Activated CD4-positive, alpha-beta memory T cell treated with anti-CD3 and anti-CD28 coated beads, Interleukin-2, amount 10 ng/mL, durations not matched to agents 7 days and 5 days (primary cell): ENCODE measurements at places on chromosomes 2 and 18.

GRCh38 chr2:160194351-160194750, 5.7 kb downstream of the ITGB6 start:
- peaks cover 8% of the 10 kb centered on the region for H3K27me3 ChIP-seq
- no peak overlapping the region for H3K27ac ChIP-seq
- DNase-seq = no peak
- peaks cover 6% of the 10 kb centered on the region for H3K4me1 ChIP-seq
- H3K36me3 ChIP-seq = no peaks in the 10 kb centered on the region

- H3K4me1 ChIP-seq = peaks cover 3% of the 10 kb centered on the region
- DNase-seq = no peak
- no peaks in the 10 kb centered on the region for H3K36me3 ChIP-seq
These were observed 9.4 kb downstream of the DYSF start for GRCh38 chr2:71462641-71463341.

DNA sequence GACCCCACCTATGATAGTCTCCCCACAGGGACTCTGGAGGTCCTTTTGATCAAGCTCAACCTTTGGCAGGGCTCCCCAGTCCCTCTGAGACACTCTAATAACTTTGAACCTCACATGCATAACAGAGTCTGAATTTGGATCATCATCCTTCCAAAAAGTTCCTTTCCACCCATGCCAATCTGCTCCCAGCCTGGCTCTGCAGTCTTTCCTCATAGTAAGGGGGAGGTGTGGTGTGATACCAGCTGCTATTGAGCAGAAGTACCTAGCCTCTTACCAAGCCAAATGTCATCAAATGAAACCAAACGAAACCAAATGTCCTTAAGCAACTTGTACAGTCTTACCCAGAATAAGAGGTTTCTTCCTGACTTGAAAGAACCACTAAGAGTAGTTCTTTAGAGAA, 36.5 kb downstream of the DTNA start:
- peaks cover 2% of the 10 kb centered on the region for H3K27me3 ChIP-seq
- no peak overlapping the region for H3K4me3 ChIP-seq
- no peak overlapping the region for H3K27ac ChIP-seq
- no peaks in the 10 kb centered on the region for H3K36me3 ChIP-seq

DNA sequence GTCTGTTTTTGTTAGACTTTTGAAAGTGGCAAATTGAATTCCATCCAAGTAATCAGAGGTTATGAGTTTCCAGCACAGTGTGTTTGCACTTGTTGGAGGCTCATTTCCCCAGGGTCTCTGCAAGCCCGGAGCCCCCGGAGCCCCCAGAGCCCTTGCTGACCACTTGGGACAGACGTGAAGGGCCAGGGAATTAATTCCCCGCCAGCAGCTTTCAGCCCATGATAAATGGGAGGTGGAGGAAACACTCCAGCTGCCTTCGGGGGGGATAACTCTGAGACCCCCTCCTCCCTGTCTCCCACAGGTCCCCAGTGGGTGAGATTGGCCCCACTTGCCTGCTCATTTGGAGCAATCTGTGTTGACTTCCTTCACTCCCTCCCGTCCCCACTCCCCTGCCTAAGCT, 79.2 kb downstream of the KLHL29 start:
- H3K36me3 ChIP-seq = no peaks in the 10 kb centered on the region
- no peak overlapping the region for H3K27ac ChIP-seq
- H3K4me1 ChIP-seq = no peaks in the 10 kb centered on the region
- H3K27me3 ChIP-seq = peaks cover 42% of the 10 kb centered on the region
- no peak for DNase-seq

GRCh38 chr2:128421286-128421685, 102.6 kb upstream of the HS6ST1 start:
- H3K4me1 ChIP-seq = no peaks in the 10 kb centered on the region
- no peak overlapping the region for H3K27ac ChIP-seq
- DNase-seq = peak; percentile 12
- H3K4me3 ChIP-seq = no peak overlapping the region
- no peaks in the 10 kb centered on the region for H3K27me3 ChIP-seq

DNA sequence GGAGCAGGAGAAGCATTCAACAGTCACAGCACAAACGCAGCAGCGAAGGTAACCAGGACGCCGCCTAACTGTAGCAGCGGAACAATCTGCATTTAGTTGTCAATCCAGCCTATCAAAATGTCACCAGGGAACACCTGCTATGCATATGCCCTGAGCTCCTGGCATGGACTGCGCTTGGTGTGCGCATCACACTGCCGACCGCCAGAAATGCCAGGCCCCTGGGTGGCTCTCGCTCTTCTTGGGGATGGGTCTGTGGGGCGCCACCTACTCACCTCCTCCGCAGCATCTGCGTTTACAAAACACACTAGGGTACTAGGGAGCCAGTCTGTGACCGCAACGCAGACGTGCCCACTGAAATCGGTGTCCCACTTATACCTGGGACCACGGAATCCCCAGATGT, 31.7 kb downstream of the ZNF516 start:
- H3K4me1 ChIP-seq = peaks cover 13% of the 10 kb centered on the region
- no peak overlapping the region for H3K4me3 ChIP-seq
- no peaks in the 10 kb centered on the region for H3K36me3 ChIP-seq

- H3K4me3 ChIP-seq = no peak overlapping the region
- DNase-seq = no peak
- H3K27me3 ChIP-seq = no peaks in the 10 kb centered on the region
These were observed 24.5 kb downstream of the NIF3L1 start for GRCh38 chr2:200913654-200914053.

DNA sequence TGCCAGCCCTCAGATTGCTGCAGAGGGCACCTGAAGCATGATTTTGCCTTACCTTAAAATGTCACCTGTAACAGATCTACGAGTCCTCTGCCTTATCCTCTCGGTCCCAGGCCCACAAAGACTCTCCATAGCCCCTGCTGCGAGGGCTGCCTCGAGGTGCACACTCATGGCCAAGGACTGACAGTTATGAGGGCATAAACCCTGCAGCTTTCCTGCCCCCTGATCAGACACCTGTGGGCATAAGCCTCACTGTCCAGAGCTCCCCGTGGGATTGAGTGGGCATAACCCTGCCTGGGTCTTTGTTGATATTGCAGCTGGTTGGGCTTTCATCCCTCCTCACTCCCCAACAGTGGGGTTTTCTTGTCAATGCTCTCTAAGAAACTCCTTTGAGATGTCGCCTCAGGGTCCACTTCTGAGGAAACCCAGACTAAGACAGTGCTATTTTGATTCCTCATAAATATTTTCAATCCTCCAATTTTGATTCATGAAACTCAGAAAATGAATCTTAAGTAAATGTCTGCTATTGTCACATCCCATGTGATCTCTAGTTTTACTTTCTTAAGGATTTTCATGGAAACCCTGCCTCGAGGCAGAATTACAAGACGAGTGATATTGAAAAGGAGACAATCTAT, 108.5 kb upstream of the NCK2 start:
- H3K4me1 ChIP-seq = no peaks in the 10 kb centered on the region
- DNase-seq = no peak
- H3K36me3 ChIP-seq = no peaks in the 10 kb centered on the region
- no peak overlapping the region for H3K4me3 ChIP-seq

- peaks cover 3% of the 10 kb centered on the region for H3K36me3 ChIP-seq
- DNase-seq = no peak
- H3K4me1 ChIP-seq = no peaks in the 10 kb centered on the region
These were observed 210.0 kb upstream of the SIX3 start for GRCh38 chr2:44731505-44731904.

DNA sequence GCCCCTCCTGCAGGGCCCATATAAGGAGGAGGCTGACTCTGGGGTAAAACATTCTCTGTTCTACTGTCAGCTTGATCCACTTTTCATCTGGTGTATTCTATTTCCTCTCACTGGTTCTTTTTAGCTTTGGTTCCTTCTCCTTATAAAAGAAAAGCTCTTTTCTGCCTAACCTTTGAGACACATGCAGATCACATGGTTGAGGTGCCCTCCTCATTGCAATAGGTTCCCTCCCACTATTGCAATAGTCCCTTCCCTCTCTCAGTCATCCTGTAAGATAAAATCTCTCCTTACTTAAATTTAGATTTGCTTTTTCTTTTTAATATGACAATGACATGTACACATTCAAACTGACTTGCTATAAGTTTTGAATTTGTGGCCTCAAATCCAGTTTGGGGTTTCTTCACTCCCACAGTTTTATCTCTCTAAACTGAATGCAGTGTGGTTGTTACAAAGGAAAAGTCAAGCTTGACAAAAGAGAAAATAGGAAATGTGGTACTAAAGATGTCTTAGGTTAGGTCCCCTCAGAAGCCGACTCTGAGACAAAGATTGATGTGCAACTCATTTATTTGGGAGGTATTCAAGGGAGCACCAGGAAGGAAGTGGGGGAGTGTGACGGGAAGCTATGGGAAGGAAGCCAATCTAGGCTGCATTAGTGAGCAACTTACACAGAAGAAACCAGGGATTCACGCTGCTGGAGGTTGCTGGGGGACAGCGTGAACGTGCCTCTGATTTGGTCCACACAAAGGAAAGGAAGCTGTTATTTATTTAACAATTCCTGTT, 127.6 kb upstream of the LINC00305 start:
- H3K36me3 ChIP-seq = no peaks in the 10 kb centered on the region
- H3K27me3 ChIP-seq = no peaks in the 10 kb centered on the region
- H3K4me1 ChIP-seq = no peaks in the 10 kb centered on the region
- no peak for DNase-seq
- H3K27ac ChIP-seq = no peak overlapping the region

- peaks cover 68% of the 10 kb centered on the region for H3K36me3 ChIP-seq
- no peaks in the 10 kb centered on the region for H3K27me3 ChIP-seq
- DNase-seq = no peak
- no peak overlapping the region for H3K4me3 ChIP-seq
- peaks cover 13% of the 10 kb centered on the region for H3K4me1 ChIP-seq
- H3K27ac ChIP-seq = no peak overlapping the region
These were observed 59.9 kb upstream of the DNER start for GRCh38 chr2:229774237-229774636.

DNA sequence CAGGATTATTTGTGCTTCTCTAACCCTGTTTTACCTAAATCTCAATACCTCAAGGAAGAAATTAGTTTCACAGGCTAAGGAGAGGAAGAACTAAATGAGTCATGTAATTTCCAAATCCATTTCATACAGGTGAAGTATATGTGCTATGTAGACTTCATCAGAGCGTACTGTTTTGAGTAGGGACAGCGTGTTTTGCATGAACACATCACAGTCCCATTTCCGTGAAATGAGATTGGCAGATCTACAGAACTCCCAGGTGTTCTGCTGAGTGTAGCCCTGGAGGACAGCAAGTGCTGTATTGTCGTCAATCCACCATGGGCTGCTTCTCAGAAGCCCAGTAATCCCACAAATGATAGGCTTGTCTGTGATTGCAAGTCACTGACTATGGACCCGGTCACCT, 97.7 kb downstream of the XRCC5 start:
- H3K4me3 ChIP-seq = no peak overlapping the region
- peaks cover 81% of the 10 kb centered on the region for H3K36me3 ChIP-seq
- peaks cover 40% of the 10 kb centered on the region for H3K4me1 ChIP-seq
- no peaks in the 10 kb centered on the region for H3K27me3 ChIP-seq
- peak overlapping the region; percentile 73 for H3K27ac ChIP-seq

DNA sequence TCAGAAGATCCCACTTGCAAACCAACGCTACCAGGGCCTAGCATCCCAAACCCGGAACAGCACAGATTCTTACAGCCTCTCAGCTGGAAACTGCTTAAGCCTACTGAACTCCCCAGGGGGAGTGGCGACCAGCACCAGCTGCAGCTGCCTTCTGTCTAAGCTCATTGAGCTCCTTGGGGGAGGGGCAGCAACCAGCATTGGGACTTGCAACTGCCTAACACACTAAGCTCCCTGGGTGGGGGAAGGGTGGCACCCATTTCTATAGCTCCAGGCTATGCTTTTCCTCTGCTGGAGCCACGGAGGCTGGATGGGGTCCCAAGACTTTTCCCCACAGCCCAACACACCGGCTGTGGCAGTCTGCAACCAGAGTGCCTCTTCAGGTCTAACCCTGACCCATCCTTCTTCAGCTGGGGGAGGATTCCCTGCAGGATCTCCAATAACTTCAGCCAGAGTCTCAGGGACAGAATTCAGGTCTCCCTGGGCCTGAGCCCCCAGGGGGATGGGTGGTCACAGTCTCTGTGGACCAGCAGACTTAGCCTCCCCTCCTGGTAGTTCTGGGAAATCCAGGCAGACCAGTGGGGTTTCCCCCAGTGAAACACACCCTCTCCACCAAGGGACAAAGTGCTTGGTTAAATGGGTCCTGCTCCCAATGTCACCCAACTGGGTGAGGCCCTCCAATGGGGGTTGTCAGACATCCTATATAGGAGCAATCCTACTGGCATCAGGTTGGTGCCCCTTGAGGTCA, 45.9 kb upstream of the ITGA4 start:
- H3K27ac ChIP-seq = no peak overlapping the region
- H3K27me3 ChIP-seq = no peaks in the 10 kb centered on the region
- peaks cover 35% of the 10 kb centered on the region for H3K36me3 ChIP-seq
- DNase-seq = no peak
- H3K4me1 ChIP-seq = peaks cover 2% of the 10 kb centered on the region
- no peak overlapping the region for H3K4me3 ChIP-seq

GRCh38 chr2:209091056-209091455, 332.8 kb upstream of the MAP2 start:
- H3K27me3 ChIP-seq = no peaks in the 10 kb centered on the region
- H3K4me3 ChIP-seq = no peak overlapping the region
- no peaks in the 10 kb centered on the region for H3K4me1 ChIP-seq
- no peak for DNase-seq
- H3K27ac ChIP-seq = no peak overlapping the region

GRCh38 chr2:233680361-233681045, 1.2 kb upstream of the UGT1A7 start:
- H3K4me1 ChIP-seq = no peaks in the 10 kb centered on the region
- no peak overlapping the region for H3K4me3 ChIP-seq
- no peaks in the 10 kb centered on the region for H3K36me3 ChIP-seq

GRCh38 chr2:155645791-155646190, 686.7 kb downstream of the NR4A2 start:
- no peaks in the 10 kb centered on the region for H3K4me1 ChIP-seq
- no peaks in the 10 kb centered on the region for H3K27me3 ChIP-seq
- H3K4me3 ChIP-seq = no peak overlapping the region
- H3K27ac ChIP-seq = no peak overlapping the region

DNA sequence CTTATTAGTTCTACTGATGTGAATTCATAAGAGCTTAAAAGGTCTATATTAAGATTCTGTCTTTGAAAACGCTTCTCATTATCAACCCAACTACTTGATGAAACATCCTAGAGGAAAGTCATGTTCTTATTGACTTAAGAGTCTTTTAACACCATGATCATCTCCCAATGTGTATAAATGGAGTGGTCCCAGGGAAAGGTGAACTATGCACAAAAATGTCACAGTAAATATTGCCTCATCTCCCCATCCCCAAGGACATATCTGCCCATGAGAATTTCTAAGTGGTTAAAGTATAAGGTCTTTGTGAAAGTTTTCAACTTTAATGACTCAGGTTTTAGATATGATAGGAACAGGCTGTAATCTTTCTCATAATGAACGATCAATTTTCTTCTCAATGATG, 240.1 kb downstream of the IRS1 start:
- peaks cover 13% of the 10 kb centered on the region for H3K27me3 ChIP-seq
- no peak overlapping the region for H3K27ac ChIP-seq
- no peak for DNase-seq
- no peaks in the 10 kb centered on the region for H3K4me1 ChIP-seq
- no peak overlapping the region for H3K4me3 ChIP-seq
- no peaks in the 10 kb centered on the region for H3K36me3 ChIP-seq

GRCh38 chr2:3450385-3451010, 68.8 kb downstream of the ADI1 start:
- no peak overlapping the region for H3K27ac ChIP-seq
- DNase-seq = peak; percentile 13
- H3K27me3 ChIP-seq = no peaks in the 10 kb centered on the region
